ENCODE measurements at places on chromosomes 2 and 18.

- DNase-seq: no peak
Measured at GRCh38 chr2:181812106-181812743, 79.3 kb upstream of the ITPRID2 start.

- no peak for DNase-seq
Measured at GRCh38 chr18:13165636-13166423, 52.7 kb upstream of the LDLRAD4 start.

- DNase-seq: no peak
Measured at GRCh38 chr2:148049284-148049683, 28.4 kb downstream of the MBD5 start.

DNA sequence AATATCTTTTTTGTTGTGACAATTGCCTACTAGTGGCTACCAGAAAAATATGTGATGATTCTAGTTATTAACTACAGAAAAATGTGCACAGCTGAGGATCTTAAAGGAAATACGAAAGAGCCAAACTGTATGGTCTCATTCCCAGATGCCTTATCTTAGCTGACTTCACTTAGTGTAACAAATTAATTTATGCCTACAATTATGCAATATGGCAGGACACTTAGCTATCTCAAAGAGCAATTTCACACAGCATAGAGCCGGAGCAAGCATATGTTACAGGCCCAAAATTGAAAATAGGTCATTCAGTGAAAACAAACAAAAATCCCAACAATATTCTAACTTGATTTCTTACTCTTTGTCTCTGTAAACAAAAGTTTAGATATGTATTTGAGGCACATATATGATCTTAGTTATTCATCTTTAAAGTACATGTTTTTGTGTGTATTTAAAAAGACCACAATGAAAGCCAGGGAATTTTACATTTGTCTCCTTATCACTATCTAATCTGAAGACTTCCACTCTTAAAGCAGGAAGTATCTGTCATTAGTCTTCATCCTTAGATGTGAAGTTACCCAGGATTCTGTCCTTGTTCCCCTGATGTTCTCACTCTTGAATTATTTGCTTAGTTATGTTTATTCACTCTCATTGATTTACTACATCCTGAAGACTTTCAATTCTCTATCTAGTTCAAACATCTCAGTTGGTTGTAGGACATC lies 1579.0 kb upstream of the NXPH2 start:
- no peak for DNase-seq

GRCh38 chr18:3873698-3874097 lies 423.7 kb downstream of the TGIF1 start:
- DNase-seq: no peak

DNA sequence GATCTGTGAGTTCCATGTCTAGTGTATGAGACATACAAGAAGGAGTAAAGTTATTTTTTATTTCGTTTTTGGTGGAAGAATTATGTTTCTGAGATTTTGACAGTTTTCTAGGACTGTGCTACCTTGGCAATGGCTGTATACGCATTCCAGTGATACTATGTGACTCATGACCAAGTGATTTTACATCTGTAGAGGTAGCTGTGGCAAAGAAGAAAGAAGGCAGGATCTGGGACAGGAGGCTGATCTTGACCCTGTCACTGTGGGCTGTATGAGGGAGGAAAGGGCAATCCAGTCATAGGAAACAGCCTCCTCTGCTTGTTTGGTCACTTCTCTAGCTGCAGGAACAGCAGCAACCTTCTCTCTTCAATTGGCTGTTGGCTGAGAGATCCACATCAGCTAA lies 44.0 kb upstream of the PDCL3 start:
- DNase-seq: no peak

DNA sequence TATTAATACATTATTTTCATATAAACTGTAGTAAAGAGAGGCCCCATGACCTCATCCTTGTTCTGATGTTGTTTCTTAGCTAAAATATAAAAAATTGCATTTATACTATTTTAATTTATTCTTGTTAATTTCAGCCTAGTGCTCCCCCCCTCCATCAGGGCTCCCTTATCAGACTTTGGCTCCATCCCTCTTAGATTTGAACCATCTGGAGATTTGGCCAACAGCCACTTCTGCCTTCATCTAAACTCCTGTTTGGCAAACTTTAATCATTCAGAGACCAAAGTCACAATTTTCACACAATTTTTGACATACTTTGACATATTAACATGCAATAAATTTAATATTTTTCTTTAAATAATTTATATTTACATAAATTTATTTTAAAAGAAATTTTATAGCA lies 569.3 kb downstream of the TDRD15 start:
- no peak for DNase-seq

- peak; percentile 43 for DNase-seq
Measured at GRCh38 chr2:84856787-84857186, 24.1 kb downstream of the TRABD2A start.

DNA sequence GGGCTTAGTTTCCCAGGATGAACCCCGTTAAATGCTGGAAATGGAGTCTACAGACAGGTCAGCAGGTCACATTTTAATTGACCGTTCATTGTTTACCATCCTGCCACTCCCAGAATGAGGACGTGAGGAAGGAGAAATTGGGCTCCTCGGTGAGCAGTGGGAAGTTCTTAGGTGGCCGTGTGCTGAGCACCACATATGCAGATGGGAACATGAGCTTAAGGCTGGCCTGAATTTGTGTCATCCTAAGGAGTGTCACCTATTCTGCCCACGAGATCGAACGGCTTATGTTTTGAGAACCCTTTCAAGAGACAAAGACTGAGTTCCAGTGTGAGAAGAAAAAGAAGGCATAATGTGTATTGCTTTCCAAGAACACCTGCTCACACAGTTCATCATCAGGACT lies 234.4 kb upstream of the PXDN start:
- no peak for DNase-seq

GRCh38 chr2:148530350-148530749 lies 114.2 kb upstream of the EPC2 start:
- no peak for DNase-seq

DNA sequence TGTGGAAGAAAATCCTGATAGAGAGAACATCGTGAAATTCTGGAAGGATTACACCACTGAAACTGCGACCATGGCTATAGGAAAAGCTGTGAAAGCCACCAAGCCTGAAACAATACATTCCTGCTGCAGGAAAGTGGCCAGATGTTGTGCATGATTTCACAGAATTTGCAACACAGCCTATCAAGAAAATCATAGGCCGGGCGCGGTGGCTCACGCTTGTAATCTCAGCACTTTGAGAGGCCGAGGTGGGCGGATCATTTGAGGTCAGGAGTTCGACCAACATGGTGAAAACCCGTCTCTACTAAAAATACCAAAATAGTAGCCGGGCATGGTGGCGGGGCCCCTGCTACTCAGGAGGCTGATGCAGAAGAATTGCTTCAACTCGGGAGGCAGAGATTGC lies 360.2 kb downstream of the CDH7 start:
- no peak for DNase-seq

DNA sequence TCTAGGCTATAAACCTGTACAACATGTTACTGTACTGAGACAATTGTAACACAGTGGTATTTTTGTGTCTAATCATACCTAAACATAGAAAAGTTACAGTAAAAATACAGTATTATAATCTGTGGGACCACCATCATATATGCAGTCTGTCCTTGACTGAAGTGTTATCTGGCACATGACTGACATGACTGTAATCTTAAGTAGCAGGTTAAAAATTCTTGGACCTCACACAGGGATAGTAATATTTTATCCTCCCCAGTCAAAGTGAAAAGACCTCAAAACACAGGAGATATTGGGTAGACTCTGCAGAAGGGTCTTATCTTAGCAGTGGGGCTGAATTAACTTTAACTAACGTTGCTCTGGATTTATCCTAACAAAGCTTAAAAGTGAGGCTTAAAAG lies 4.9 kb upstream of the SCN9A start:
- no peak for DNase-seq

- no peak for DNase-seq
Measured at GRCh38 chr2:30761226-30761625, 46.0 kb downstream of the CAPN13 start.

DNA sequence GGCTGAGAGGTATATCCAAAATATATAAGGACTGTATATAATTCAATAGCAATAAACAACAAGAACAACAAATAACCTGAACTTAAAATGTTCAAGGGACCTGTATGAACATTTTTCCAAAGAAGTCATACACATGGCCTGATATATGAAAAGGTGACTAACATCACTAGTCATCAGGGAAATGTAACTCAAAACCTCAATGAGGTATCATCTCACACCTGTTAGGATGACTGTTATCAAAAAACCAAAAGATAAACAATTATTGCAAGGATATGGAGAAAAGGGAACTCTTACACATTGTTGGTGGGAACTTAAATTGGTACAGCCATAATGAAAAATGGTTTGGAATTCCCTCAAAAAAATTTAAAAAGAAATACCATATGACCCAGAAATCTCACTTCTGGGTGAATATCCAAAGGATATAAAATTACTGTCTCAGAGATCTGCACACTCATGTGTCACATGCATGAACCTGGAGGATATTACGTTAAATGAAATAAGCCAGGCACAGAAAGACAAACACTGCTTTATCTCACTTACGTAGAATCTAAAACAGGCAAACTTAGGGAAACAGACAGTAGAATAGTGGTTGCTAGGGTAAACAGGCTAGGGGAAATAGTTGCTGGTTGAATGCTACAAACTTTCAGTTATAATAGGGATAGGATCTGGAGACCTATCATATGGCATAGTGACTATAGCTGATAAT lies 334.5 kb upstream of the MMADHC start:
- no peak for DNase-seq

DNA sequence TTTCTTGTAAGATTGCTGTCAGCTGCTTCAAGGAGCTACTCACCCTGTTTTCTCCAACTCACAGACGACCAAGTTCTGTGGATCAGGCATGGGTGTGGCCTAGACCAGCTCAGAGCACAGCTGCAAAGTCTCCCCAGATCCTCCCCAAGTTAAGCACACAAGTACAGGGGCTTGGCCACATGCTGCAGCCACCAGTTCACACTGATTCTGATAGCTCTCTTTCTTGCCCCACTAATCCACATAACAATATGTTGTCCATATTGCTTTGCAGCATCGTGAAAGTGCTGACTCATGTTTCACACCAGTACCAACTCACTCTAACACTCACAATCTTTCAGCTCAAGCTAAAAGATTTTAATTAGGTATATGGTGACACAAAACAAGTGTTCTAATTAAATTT lies 437.0 kb downstream of the PARD3B start:
- no peak for DNase-seq

DNA sequence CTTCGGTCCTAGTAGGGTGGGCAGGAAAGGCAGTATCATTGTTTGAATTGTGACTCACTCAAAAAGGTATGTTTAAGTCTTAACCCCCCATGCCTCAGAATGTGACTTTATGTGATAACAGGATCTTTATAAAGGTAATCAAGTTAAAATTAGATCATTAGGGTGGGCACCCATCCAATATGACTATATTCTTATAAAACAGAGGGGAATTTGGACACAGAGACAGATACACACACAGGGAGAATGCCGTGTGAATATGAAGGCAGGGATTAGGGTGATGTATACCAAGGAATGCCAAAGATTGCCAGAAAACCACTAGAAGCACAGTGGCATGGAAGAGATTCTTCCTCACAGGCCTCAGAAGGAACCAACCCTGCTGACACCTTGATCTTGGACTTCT lies 281.8 kb downstream of the CLIP4 start:
- DNase-seq: no peak

DNA sequence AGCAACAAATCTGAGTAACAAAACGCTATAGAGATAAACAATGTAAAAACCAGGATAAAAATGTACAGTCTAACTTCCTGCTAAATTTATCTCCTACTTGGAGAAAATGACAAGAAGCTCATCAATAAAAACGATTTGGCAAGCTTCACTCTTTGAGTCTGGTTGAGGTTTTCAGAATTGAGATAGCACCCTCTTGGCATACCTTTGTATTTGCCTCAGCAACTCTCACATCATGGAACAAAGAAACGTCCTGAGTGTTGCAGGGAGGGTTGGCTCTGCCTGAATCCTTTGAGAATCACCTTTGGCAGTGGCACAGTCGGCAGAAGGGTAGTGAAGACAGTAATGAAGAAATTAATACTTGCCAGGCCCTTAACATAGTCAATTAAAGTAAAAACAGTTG lies 430.6 kb downstream of the GRB14 start:
- DNase-seq: no peak

- no peak for DNase-seq
Measured at GRCh38 chr2:106642679-106643078, 155.5 kb downstream of the CD8B2 start.

DNA sequence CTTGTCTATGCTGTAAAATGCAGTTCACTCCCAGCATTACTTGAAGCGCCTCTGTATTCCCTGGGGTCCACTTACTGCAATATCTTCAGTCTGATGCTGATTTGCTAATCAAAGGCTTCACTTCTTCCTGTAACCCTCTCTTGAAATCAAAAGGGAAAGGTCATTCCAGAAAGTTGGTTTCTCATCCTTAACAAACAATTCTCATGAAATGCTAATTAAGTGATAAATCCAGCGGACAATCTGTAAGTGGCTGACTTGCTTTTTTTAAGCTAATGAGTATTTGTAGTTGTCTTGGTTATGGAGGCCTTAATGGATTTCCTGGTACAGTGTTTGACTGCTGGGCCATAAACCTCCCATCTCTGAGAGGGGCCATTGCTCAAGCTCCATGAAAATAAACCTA lies 499.6 kb upstream of the HS6ST1 start:
- no peak for DNase-seq

DNA sequence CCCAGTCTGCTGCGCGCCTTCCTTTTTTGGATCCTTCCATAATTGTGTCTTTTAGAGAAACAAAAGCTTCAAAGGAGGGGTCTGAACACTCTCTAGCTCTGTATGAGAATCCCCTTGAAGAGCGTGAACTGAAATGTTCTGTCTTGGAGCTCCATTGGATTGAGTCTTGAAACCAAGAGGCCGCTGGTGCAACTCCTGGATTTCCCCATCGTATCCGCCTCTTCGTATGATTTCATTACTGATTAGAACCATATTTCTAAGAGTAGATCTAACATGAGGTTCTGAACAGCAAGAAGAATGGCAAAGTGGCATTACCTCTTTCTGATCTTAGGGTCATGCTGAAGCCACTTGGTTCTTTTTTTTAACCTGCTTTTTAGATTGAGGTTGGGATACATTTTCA lies 31.4 kb upstream of the NRP2 start:
- DNase-seq: no peak

GRCh38 chr2:37379881-37380296 lies 35.5 kb downstream of the QPCT start:
- no peak for DNase-seq

DNA sequence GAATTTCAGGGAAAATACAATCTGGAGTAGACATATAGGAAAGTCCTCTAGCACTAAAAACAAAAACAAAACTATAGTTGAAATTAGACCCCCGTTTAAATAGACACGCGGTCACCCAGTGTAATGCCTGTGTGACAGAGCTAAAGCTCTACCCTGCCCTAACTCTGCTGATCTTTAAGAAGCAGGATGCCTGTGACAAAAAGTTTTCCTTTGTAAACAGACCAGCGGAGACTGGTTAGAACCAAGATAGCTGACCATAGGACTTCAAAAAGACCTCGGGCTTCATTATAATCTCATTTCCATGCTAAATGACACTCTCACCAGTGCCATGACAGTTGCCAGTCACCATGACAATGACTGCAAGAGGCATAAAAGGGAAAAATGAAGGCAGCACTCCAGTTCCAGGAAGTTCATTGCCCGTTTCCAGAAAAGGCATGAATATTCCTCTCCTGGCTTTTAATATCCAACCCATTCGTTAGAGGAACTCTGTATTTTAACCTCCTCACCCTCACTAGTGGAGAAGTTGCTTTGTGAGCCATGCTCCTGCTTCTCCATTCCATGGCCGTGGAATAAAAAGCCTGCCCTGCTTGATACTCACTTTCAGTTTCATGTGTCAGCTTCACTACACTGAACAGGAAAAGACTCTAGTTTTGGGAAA lies 157.2 kb upstream of the COPS8 start:
- no peak for DNase-seq

Data from T-helper 2 cell treated with Interferon-gamma antibody and Interleukin-4, amounts not matched to agents 5 μg/mL and 100 μg/mL, for 36 hours (primary cell).